PC-3 (cell line): ENCODE measurements at places on chromosomes 2 and 18.

DNA sequence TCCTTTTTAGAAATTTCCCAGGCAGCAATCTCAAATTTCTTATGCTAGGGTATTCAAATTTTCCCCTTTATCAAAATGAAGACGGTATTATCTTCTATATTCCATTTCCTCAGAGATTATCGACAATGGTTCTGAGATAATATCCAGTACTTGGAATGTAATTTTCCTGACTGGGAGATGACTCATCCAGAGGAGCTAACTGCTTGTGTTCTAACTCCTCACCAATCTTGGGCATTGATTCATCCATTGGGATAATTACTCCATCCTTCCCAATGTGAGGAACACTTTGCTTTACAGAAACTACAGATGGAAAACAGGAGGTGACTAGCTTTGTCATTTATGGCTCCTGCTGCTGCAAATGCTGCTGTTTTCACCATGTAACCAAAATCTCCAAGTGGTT lies 239.4 kb upstream of the LYPD1 start:
- DNase-seq: peak; percentile 22

DNA sequence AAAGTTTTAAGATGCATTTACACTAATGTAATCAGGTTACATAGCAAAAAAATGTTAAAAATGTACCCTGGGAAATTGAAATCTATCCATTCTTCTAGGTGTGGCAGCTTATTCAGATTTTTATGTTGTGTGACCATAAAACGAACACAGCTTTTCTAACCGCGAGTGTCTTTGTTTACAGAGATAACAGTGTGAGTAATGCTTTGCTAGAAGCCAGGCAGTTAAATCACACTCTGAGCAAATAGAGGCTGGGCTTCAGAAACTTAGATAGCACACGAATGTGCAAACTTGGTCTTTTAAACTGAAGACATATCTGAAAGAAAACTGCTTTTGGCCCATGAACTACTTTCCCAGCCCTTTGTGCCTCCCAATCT lies 116.1 kb downstream of the SPTBN1 start:
- peak; percentile 95 for DNase-seq

GRCh38 chr2:68832233-68832869 lies 38.8 kb downstream of the BMP10 start:
- peak; percentile 74 for DNase-seq

DNA sequence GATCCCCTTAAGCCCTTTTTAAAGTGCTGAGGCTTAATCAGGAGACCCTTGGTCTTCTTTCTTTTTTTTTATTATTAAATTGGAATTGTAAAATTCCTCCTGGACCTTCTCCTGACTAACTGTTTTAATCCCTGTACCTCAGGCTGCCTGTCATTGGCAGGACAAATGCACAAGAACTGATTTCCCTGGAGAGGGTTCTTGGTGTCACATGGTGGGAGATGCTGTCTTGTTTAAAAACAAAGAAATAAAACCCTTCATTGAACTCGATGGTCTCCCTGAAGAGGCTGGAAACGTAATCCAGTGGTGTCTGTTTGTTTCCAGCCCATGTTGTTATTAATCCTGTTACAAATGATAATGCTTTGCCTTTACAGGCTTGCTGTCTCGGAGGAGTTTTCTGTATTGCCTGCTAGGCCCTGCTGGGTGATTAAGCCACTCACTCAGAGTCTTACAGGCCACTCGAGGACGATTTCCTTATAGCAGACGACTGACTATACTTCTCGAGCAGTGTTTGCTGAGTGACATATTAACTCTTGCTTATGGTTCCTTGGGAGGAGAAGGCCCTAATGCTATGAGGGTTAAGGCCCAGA lies 100.5 kb upstream of the MGAT5 start:
- DNase-seq: no peak
